Left lung (tissue), 14 donors: ENCODE measurements at places on chromosomes 16 and 17. TPM values are rescaled to one million over a fixed set of nuclear protein-coding genes. Genes with fewer than 3 reads are reported as not detected.

ITPRIPL2 gene
- polyA plus RNA-seq, result 32.7 TPM

USP43 gene
- polyA plus RNA-seq, result 3.6 TPM

GRCh38 chr17:42674755-42675347 lies 1.9 kb downstream of the PLEKHH3 start:
- DNase-seq, result no peak

DNA sequence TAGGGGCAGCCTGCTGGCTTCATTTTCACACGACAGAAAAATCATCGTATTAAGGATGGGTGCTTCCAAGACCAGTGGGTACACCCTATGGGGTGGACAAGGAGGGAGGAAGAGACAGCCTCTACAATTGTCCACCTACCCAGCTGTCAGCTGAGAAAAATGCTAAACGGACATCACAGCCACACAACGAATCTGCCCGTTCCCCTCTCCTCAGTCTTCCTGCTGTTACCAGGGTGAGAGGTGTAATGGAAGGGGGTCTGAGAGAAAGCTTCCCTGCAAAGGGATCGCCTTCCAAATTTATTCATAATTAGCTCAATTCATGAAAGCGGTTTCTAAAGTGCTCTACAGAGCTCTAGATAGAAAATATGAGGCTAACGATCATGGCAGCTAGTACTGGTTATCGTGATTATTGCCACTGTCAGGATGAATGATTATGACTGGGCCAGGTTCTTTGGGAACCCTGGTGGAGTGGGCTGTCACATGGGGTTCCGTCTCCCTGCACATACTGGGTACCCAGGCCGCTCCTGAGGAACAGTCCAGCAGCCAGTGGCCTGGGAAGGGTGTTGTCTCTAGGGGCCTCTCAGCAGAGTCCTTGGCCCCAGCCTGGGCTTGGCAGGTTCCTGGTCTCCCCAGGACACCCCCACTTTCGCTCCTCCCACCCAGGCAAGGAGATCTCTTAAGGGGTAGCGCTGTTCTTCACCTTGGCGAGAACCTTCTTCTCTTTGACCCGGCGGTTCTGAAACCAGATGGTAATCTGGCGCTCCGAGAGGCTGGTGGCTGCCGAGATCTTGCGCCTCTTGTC lies 2.2 kb downstream of the HOXB13 start:
- no peak for DNase-seq

GRCh38 chr16:66147291-66147690 lies 219.2 kb upstream of the CDH5 start:
- no peak for DNase-seq

- DNase-seq, result peak; percentile 85
These were observed 25.5 kb upstream of the METRNL start for GRCh38 chr17:83053739-83054451.

DNA sequence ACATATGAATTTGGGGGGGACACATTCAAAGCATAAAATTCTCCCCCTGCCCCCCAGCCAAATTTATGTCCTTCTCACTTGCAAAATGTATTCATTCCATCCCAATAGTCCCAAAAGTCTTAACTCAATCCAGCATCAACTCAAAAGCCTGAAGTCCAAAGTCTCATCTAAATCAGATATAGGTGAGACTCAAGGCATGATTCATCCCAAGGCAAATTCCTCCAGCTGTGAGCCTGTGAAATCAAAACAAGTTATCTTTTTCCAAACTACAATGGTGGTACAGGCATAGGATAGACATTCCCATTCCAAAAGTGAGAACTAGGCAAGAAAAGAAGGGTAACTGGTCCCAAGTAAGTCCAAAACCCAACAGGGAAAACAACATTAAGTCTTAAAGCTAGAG lies 5.9 kb upstream of the GOSR2 start:
- DNase-seq, result no peak

DNA sequence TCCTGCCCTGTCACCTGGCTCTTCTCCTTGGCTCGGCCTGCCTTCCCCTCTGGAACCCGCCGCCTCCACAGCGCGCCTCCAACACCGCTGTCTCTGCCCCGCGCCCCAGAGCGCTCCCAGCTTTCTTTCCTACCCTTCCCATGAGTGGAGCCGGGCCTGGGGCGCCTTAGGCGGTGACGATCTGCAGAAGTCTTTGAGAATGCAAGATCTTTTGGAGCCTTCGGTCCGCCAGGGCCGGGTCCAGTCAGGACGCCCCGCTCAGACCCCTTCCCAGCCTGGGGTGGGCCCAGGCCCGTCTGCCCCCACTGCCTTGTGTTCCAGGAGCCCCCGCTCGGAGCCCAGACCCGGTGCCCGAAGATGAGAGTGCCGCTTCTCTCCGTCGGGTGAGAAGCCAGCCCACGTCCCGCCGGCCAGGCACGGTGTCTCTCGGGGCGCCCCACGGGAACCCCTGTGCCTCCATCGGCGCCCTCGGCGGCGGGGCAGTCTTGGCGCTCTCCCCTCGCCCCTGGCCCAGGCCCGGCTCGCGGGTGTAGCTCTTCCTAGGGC lies 40.0 kb downstream of the MRM1 start:
- no peak for DNase-seq

GRCh38 chr16:69508033-69508755 lies 57.6 kb upstream of the NFAT5 start:
- DNase-seq, result no peak

DNA sequence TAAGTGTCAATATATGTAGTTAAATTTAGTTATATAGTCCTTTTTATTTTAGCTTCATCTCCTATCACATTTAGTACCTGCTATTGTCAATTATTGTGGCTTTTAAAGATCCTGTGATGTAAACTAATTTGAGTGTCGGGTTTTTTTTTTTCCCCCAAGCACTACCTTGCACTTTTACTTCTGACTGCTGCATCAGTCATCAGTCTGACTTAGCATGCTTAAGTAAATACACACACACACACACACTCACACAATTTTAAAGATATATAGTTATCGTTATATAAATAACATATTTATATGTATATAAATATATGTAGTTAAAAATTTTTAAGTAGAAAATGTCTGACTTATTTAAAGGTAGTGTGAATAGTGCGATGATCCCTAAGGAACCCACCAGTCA lies 127.2 kb downstream of the BCAS3 start:
- DNase-seq, result no peak

SMIM5 gene
- polyA plus RNA-seq, result 2.9 TPM

- DNase-seq, result no peak
These were observed 34.8 kb downstream of the CMTM3 start for GRCh38 chr16:66639091-66639885.

SULT1A4 gene
- polyA plus RNA-seq, result 30.1 TPM

FSCN2 gene
- polyA plus RNA-seq, result 2.1 TPM

TBC1D28 gene
- polyA plus RNA-seq, result not detected

DNA sequence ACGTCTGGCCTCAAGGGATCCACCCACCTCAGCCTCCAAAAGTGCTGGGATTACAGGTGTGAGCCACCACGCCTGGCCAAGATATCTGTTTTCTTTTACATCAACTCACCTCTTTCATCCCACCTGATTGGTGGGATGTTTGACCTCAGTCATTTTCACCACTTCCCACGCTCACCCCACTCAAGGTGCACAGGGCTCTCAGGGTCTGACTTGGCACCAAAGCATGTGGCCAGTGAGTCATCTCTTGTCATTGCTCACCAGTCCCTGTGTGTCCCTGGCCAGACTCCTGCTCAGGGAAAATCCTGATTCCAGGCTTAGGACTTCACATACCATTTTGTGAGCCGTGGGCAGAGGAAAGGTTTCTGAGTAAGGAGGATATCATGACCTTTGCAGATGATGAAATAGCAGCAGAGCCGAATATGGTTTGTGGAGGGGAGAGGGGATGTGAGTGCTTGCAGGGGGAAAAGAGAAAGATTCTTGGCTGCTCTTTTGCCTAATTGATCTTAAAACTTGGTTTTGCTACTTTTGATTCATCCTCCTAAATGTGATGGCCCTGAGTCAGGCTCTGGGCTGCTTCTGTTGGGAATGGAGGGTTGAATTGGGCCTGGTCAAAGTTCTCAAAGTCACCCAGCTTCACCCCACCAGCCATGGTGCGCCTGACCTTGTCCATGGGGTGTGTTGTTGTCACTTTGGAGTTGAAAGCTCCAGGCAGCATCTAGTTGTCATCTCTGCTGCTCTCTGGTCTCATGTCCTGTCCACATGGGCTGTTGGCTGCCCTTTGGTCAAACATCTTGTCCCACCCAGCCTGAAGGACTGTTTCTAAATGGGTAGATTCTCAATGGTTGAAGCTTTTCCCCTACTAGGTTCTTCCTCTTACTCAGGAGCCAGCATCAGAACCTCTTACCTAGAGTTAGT lies 6.0 kb upstream of the KCNH6 start:
- DNase-seq, result no peak

GRCh38 chr17:78826421-78826820 lies 14.2 kb downstream of the USP36 start:
- no peak for DNase-seq

C16orf86 gene
- polyA plus RNA-seq, result 2.7 TPM

DNA sequence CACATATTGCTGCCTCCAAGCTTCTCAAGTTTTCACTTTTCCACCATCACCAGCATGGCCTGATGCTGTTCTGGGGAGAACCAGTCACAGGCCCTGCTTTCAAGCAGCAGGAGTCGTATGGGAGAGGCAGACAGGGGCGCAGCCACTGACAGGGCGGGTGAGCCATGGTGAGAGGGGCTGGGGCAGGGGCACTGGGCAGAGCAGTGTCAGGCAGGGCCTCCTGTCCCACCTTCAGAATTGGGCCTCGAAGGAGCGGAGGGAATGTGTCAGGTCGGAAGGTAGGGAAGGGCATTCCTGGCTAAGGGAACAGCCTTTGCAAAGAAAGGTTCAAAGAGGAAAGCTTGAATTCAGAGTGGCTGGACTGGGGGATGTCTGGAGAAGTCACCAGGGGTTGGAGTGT lies 4.9 kb upstream of the MAP2K3 start:
- DNase-seq, result no peak

- DNase-seq, result no peak
These were observed 12.6 kb downstream of the CHST6 start for GRCh38 chr16:75482434-75483205.

- DNase-seq, result no peak
These were observed 27.8 kb downstream of the GNPTG start for GRCh38 chr16:1379304-1380076.

TMIGD1 gene
- polyA plus RNA-seq, result not detected
